ENCODE measurements at places on chromosomes 16 and 17.

DNA sequence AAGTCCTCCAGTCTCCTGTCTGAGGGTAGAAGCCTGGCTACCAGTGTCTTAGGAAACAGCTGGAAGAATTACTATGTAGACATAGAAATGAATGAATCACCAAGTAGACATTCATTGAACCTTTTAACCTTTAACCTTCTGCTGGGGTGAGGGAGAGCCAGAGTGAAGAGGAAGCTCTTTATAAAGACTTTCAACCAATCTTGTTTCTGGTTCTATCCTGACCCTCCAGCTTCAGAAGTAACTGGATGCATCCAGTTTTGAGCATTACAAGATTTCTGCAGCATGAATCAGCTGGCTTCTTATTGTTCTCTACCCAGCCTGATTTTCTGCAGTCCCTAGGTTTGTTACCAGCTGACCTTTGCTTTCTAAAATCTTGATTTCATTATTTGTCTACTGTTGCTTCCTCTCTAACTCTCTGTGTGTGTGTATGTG, 8.5 kb downstream of the TEKT1 start:
- no peak for DNase-seq

- no peak for DNase-seq
Observed at GRCh38 chr17:32174889-32175288, 32.6 kb downstream of the RHOT1 start.

DNA sequence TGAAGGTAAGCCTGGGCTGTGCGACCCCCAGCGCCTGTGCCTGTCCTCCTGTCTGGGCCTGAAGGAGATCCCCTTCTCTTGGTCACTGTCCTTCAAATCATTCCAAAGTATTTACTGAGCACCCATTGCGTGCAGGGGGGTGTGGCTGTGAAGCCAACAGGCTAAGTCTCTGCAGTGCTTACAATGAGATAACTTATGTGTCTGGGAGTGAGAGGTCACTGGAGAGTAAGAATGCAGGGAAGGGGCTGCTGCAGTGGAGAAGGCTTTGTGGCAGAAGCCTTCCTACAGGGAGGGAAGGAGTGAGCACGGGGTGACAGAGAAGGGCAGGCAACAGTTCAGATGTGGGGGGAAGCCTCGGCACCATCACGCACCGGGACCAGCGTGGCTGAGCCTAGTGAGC, 11.2 kb upstream of the SMIM5 start:
- no peak for DNase-seq

- no peak for DNase-seq
Observed at GRCh38 chr17:56976941-56977608, 856 bp upstream of the SCPEP1 start.

GRCh38 chr17:56785997-56786680, 47.6 kb downstream of the C17orf67 start:
- DNase-seq = peak; percentile 7

GRCh38 chr17:58184308-58184985, 8.1 kb upstream of the EPX start:
- DNase-seq = no peak

GRCh38 chr17:58289869-58290268, 9.1 kb upstream of the MPO start:
- DNase-seq = no peak

GRCh38 chr17:2904135-2904534, 107.9 kb downstream of the RAP1GAP2 start:
- DNase-seq = peak; percentile 67

DNA sequence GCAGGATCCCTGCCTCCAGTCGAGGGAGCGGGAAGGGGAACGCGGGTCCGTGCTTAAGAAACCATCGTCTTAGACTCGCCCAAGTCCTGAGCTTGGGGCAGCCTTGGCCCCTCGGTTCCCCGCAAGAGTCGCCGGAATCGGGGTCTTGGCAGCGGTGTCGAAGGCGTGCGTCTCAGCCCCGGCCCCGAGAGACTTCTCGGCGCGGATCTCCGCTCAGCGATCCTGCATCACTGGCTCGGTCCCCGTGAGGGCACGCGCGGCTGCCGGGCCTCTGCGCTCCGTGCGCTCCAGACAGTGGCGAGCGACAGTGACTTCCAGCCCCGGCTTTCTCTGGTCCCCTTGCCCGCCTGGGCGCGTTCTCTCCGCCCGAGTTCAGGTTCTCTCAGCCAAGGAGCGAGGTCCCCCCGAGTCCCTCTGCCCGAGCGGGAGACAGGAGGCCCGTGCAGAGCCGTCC, 380 bp downstream of the HS3ST3A1 start:
- DNase-seq = no peak

- DNase-seq = no peak
Observed at GRCh38 chr17:17279316-17279715, 1.7 kb downstream of the COPS3 start.

GRCh38 chr16:58475091-58475619, 24.8 kb upstream of the NDRG4 start:
- DNase-seq = no peak

GRCh38 chr16:71520550-71520949, 5.7 kb upstream of the CHST4 start:
- no peak for DNase-seq

- DNase-seq = peak; percentile 67
Observed at GRCh38 chr16:86566601-86566965, at the start of gene FOXC2. Gene FOXC2 (plus strand): TSS chr16:86566829. CDS start chr16:86567336, 507 bp downstream.

DNA sequence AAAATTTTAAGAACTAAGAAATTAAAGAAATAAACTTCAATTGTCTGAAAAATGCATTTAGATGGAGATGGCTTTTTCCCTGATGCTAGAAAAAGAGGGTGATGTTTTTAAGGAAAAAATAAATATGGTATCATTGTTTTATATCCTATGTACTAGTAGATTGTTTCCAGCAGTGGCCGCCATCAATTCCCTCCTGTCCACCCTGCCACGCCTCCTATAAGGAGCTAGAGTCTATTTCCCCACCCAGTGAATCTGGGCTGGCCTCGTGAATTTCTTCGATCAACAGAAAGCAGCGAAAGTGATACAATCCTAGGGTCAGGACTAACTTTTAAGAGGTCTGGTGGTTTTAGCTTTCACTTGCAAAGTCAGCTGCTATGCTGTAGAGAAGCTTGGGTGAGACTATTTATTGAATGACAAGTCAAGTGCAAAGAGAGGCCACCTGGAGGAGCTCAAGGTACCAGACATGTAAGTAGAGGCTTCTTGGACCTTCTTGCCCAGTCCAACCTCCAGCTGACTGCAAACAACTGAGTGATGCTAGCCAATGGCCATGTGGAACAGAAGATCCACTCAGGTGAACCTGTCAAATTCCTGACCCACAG, 80.9 kb upstream of the MTMR4 start:
- DNase-seq = peak; percentile 13

- peak; percentile 95 for DNase-seq
Observed at GRCh38 chr16:75555213-75555706, 792 bp downstream of the TMEM231 start.

DNA sequence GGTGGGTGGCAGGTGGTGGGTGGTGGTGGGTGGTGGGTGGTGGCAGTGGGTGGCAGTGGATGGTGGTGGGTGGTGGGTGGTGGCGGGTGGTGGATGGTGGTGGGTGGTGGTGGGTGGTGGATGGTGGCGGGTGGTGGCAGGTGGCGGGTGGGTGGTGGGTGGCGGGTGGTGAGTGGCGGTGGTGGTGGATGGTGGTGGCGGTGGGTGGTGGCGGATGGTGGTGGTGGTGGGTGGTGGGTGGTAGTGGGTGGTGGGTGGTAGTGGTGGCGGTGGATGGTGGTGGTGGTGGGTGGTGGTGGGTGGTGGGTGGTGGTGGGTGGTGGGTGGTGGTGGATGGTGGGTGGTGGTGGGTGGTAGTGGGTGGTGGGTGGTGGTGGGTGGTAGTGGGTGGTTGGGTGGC, 423.8 kb upstream of the PSMD7 start:
- no peak for DNase-seq

DNA sequence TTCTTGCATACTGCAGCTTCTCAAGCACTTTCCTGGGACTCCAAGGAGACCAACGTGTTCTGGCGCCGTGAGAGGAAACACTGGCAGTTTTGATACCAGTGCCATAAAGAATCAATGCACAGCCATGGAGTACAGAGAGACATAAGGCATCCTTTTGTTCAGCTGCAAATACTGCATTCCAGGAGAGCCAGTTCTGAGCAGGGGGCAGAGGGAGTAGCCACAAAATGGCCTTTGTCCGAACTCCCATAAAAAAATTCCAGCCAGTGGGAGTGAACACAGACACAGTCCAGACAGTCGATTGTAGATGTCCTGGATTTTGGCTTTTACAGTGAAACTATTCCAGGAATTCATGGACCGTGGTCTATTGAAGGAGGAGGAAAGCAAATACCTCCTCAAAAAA, 36.2 kb upstream of the TEKT3 start:
- no peak for DNase-seq

DNA sequence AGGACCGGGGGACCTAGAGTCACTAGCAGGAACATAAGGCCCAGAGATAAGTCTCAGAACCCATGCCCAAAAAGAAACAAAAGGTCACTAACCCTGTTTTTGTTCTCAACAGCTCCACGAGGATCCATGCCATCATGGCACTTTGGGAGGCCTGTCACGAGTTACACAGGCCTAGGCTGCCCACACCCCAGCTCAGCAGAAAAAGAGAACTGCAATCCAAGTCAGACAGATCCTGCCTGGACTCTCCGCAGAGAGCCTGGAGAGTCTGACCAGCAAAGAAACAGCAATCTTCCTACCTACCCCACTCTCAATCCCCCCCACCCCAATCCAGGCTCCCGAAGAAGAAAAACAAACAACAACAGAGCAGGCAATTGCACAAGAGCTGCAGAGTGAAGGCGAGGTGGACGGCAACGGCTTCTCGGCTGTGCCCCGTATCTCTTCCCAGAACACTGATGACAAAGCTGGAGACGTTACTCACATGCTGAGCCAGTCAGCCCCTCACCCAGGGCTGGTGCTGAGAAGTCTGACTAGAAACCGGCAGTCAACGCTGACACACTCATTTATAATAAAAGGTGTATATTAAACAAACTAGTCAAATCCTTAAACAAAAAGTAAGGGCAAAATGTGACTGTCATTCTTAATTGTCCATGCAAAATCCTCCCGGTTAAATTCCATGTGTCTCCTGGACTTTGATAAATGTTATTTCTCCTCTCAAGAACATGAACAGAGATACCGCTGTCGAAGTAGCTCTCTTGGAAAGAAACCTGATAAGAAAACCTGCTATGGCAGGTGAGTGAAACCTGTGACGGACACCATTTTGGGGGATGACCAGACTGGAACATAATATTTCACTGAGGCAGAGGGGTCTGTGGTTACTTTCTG, 89.3 kb downstream of the SMG6 start:
- peak; percentile 56 for DNase-seq

GRCh38 chr16:77686385-77686784, 35.9 kb upstream of the NUDT7 start:
- no peak for DNase-seq

DNA sequence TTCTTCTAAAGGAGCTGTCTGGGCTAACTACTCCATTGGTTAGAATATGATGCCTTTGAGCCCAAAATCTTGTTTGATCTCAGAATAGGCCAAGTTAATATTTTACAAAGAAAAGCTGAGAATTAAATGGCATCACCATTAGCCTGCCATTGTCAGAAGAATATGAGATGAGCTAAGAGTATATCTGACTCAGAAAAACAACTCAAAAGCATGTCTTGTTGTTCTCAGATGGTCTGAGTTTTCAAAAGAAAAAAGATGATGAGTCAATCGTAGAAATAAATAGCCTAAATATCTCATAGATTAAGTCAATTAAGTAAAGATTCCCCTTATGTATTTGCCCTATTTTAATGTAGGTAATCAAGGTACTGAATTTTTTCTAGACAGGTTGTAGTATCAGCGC, 197.1 kb upstream of the TBX2 start:
- DNase-seq = no peak

- no peak for DNase-seq
Observed at GRCh38 chr16:85417156-85417860, 195.8 kb upstream of the GSE1 start.

DNA sequence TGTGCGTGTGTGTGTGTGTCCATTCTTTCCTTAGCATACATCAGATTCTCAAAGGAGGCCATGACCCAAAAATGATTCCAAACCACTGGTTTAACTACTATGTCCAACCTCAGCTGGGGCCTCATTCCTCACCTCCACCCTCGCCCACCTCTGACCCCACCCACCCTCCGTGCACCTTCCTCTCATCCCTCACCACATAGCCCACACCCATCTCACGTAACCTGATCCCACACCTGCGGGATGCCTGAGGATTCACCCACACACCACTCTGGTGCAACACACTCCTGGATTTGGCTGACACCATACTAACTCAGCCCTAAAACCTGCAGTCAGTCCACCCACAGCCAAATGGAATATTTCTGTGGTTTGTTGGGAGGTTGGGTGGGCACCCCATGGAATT, 3.3 kb upstream of the CSNK2A2 start:
- no peak for DNase-seq

DNA sequence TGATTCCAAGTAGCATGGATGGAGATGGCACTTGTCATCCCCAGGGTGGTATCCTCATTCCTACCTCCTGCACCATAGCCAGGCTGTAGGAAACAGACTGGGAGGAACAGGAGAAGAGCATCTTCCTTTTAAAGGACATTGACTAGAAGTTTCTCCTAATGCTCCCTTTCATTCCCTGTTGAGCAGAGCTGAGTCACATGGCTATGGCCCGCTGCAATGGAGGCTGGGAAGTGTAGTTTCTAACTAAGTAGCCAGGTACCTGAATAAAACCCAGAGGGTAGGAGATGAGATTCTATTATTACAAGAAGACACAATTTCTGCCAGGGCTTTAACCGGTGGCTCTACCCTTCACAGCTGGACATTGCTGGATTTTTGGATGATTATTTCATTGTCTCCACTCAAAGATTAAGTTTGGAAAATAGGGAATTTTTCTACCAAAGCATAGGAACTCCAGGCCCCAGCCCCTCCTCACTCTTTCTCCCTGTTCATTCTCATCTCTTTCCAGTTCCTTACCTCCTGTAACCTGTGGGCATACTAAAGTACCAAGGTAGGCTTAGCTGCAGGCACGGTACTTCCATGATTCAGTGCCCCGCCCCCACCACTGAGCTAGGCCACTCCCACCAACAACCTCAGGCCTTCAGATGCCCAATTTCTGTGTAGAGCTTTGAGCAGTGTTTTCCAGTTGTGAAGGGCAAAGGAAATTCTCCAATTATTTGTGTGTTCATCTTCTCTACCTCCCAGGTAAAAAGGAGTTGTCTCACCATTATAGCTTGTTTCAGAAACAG, 378.3 kb downstream of the CDH13 start:
- DNase-seq = no peak

Measured in cerebellar cortex (tissue), 1 donor.